Uterus (tissue), 4 donors: ENCODE measurements at places on chromosomes 5 and 9.

- H3K27ac ChIP-seq, result no peak overlapping the region
- no peaks in the 10 kb centered on the region for H3K27me3 ChIP-seq
- H3K4me3 ChIP-seq, result no peak overlapping the region
- DNase-seq, result no peak
These were observed 105.3 kb downstream of the UBAP2 start for GRCh38 chr9:33943389-33943788.

GRCh38 chr9:120735415-120736126 is 21.3 kb upstream of the MEGF9 start:
- H3K27ac ChIP-seq, result no peak overlapping the region
- no peaks in the 10 kb centered on the region for H3K4me1 ChIP-seq
- no peak overlapping the region for H3K4me3 ChIP-seq
- no peaks in the 10 kb centered on the region for H3K27me3 ChIP-seq

- H3K4me3 ChIP-seq, result no peak overlapping the region
- no peaks in the 10 kb centered on the region for H3K27me3 ChIP-seq
- H3K27ac ChIP-seq, result no peak overlapping the region
- no peak for DNase-seq
- no peaks in the 10 kb centered on the region for H3K36me3 ChIP-seq
- no peaks in the 10 kb centered on the region for H3K4me1 ChIP-seq
These were observed 14.2 kb upstream of the AGGF1 start for GRCh38 chr5:77015938-77016569.

GRCh38 chr5:143101725-143102386 is 301.6 kb downstream of the NR3C1 start:
- H3K4me3 ChIP-seq, result no peak overlapping the region
- DNase-seq, result no peak
- H3K4me1 ChIP-seq, result no peaks in the 10 kb centered on the region
- no peaks in the 10 kb centered on the region for H3K27me3 ChIP-seq
- no peak overlapping the region for H3K27ac ChIP-seq

DNA sequence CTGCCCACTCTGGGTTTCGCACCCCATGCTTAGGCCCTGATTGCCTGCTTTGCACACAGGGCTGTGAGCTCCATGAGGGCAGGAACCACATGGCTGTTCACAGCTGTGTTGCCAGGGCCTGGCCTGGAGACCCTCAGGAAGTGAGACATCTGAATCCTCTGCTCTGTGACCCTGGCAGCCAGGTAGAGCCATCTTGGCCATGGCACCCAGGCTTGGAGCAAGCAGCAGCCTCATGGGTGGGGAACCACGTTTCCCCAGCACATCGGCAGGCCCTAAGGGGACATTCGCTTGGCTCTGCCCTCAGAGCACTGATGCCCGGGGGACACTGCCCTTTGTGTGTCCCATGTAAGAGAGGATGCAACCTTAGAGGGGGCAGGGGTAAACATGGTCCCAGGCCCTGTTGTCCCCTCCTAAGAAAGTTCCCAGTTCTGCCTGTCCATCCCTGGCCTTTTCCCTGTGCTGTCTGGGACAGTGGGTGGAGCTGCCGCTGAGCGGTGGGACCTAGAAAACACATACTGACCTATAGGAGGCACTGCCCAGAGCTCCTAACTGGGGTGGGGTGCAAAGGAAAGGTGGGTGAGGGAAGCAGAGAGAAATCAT is 144.1 kb upstream of the IER5L start:
- H3K27ac ChIP-seq, result peak overlapping the region; percentile 99
- H3K4me3 ChIP-seq, result no peak overlapping the region
- peaks cover 16% of the 10 kb centered on the region for H3K4me1 ChIP-seq
- H3K27me3 ChIP-seq, result no peaks in the 10 kb centered on the region

DNA sequence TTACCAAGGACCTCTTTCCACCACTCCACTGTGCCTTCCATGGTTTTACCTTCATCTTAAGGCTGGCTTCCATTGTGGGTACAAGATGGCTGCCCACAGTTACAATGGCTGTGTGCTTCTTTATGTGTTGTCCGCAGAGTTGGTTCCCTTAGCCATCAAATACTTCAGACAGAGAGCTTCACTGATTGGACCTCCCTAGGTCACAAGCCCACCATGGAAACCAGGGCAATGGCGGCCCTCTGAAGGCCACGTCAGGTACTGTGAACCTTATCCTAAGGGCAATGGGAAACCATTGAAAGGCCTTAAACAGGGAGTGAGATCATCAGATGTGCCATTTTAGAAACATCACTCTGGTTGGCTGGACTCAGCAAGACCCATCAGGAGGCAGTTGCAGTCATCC is 2.9 kb upstream of the ARHGEF39 start:
- DNase-seq, result no peak
- no peaks in the 10 kb centered on the region for H3K27me3 ChIP-seq
- H3K4me3 ChIP-seq, result no peak overlapping the region
- H3K4me1 ChIP-seq, result no peaks in the 10 kb centered on the region
- no peaks in the 10 kb centered on the region for H3K36me3 ChIP-seq

DNA sequence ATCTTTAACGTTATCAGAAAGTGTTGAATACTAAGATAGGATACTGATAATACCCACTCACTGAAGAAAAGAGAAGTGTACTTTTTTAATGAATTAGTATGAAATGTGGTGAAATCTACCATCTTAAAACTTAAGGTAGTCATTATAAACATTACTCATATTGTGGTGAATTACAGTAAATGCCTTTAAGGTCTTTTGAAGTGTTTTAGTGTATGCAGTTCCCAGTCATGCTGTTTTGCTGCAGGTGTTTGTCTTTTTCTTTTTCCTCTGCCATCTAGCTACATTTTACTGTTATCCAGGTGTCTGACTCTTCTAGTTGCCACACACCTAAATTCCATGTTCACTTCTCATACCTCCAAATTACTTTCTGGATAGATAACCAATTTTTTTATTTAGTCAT is 72.6 kb downstream of the ERMP1 start:
- H3K4me3 ChIP-seq, result no peak overlapping the region
- no peaks in the 10 kb centered on the region for H3K4me1 ChIP-seq
- no peaks in the 10 kb centered on the region for H3K36me3 ChIP-seq
- no peak overlapping the region for H3K27ac ChIP-seq

DNA sequence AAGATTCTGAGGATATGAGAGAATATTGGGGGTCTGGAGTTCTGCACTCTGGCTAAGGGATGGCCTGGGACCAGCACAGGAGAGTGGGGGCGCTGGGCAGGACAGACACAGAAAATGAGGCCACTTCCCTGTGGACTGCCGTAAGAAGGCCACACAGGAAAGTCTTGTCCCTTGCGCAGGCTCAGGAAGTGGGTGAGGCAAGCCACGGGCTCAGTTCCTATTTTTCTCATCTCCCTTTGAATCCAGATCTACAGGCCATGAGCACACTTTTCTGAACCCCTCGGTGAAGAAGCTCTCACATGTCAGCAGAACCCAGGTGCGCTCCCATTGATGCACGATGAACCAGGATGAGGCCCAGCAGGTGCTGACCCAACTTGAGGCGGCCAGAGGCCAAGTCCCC is 207.4 kb downstream of the AGTPBP1 start:
- H3K27ac ChIP-seq, result no peak overlapping the region
- no peak overlapping the region for H3K4me3 ChIP-seq
- no peak for DNase-seq
- H3K4me1 ChIP-seq, result no peaks in the 10 kb centered on the region

DNA sequence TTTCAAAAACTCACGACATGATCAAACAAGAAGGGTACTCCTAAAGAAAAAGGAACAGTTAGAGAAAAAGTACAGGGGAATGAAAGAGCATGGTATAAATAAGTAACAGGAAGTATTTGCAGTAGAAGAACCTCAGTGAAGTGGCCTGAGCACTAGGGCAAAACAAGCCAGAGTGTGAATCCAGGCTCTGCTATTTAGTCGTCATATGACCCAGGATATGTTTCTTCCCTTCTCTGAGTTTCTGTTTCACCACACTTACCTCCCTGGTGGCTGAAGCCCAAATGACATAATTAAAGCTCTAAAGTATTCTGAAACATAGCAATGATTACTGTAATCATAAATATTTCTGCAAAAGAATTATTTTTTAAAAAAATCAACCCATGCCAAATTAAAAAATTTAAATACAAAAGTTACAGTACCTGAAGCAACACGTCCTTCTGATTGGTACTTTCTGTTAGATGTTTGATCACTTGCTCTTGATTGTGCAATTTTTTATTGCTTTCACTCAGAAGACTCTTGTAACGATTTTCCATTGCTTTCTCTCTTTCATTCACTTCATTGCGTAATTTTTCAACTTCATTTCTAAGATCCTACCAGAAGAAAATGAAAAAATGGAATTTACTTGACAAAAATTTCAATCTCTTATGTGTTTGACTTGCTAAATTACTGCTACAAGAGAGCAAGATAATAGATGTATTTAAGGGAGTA is 88.9 kb downstream of the CDK5RAP2 start:
- H3K27me3 ChIP-seq, result no peaks in the 10 kb centered on the region
- DNase-seq, result no peak
- no peak overlapping the region for H3K27ac ChIP-seq
- H3K36me3 ChIP-seq, result no peaks in the 10 kb centered on the region

GRCh38 chr9:105385381-105385985 is 62.4 kb upstream of the FSD1L start:
- peak overlapping the region; percentile 26 for H3K4me3 ChIP-seq
- H3K4me1 ChIP-seq, result no peaks in the 10 kb centered on the region
- H3K27me3 ChIP-seq, result no peaks in the 10 kb centered on the region

DNA sequence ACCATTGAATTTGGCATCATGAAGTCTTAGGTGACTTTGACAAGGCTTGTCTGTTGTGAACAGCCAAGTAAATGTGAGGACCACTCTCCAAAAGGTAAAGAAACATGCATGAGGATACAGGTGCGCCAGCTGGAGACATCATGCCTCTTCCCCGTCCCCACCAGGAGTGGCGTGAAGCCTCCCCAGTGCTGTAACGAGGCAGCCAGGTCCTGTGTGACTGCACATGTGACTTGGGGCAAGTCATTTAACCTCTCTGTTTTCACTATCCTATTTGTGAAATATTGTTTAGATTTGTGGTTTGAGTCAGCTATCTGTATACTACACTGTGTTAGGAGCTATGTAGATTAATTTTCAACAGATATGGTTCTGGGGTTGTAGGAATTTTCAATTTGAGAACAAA is 65.0 kb downstream of the DOCK8 start:
- DNase-seq, result no peak
- no peaks in the 10 kb centered on the region for H3K4me1 ChIP-seq
- no peak overlapping the region for H3K4me3 ChIP-seq
- H3K27me3 ChIP-seq, result no peaks in the 10 kb centered on the region
- H3K36me3 ChIP-seq, result no peaks in the 10 kb centered on the region

GRCh38 chr5:148938522-148938882 is 112.1 kb downstream of the ADRB2 start:
- H3K27ac ChIP-seq, result no peak overlapping the region
- no peak for DNase-seq
- no peak overlapping the region for H3K4me3 ChIP-seq
- no peaks in the 10 kb centered on the region for H3K36me3 ChIP-seq
- H3K4me1 ChIP-seq, result no peaks in the 10 kb centered on the region

DNA sequence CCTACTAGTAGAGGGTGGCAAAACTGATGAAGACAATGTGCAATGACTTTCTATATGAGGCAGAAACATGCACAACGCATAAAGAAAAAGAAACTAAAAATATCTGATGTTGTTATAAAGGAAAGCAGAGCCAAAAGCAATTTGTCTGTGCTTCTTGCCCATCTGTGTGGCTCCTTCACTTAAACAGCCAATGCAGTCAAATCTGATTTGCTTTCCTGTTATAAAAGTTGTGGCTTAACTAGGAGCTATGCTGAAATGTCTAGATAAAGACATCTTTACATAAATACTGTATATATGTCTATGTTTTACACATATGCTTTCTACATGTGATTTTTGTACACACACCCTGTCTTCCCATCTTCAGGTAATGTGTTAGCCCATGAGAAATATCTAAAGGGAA is 508.2 kb downstream of the CETN3 start:
- H3K27ac ChIP-seq, result peak overlapping the region; percentile 46
- no peaks in the 10 kb centered on the region for H3K36me3 ChIP-seq
- H3K27me3 ChIP-seq, result no peaks in the 10 kb centered on the region
- H3K4me1 ChIP-seq, result no peaks in the 10 kb centered on the region
- DNase-seq, result no peak
- H3K4me3 ChIP-seq, result no peak overlapping the region

GRCh38 chr5:137758121-137758520 is 4.0 kb upstream of the HNRNPA0 start:
- H3K27me3 ChIP-seq, result no peaks in the 10 kb centered on the region
- H3K27ac ChIP-seq, result no peak overlapping the region
- H3K36me3 ChIP-seq, result no peaks in the 10 kb centered on the region
- H3K4me1 ChIP-seq, result no peaks in the 10 kb centered on the region
- no peak for DNase-seq
- H3K4me3 ChIP-seq, result no peak overlapping the region

DNA sequence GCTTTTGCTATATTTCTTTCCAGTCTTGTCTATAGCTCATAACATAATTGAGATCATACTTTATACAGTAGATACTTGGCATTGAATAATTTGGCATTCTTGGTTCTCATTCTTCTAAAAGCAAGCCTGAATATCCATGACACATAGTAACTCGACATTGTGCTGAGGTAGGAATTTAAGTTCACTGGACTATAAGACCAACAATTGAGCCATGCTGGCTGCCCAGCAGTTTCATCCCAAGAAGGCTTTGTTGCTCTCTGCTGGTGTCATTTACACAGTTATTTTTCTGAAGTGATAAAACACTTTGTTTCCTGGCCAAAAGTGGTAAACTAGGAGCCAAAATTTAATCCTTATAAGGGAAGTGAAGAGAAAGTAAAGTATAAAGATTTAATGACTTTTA is 192.0 kb downstream of the ADAMTSL1 start:
- no peak overlapping the region for H3K4me3 ChIP-seq
- H3K27ac ChIP-seq, result no peak overlapping the region
- no peaks in the 10 kb centered on the region for H3K4me1 ChIP-seq

DNA sequence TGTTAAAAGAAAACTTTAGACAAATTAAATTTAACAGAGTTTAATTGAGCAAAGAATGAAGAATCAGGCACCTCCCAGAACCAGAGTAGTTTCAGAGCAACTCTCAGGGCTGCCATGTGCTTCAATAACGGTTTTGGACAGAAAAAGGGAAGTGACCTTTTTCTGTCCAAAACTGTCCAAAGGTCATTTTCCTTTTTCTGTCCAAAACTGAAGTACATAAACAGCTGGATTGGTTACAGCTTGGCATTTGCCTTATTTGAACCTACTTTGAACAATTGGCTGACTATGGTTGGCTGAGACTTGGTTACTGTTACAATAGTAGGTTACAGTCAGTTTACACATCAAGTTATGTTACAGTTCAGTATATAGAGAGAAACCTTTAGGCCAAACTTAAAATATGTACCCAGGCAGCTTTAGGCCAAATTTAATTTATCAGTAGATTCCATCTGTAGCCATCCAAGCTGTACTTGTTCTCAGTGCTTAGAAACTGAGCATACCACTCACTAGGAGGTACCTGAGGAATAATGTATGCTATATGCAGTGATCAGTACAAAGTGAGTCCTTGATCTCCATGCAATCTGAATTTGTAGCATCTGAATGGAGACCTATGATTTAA is 44.0 kb downstream of the C9orf85 start:
- H3K27me3 ChIP-seq, result no peaks in the 10 kb centered on the region
- H3K27ac ChIP-seq, result no peak overlapping the region
- H3K4me3 ChIP-seq, result no peak overlapping the region
- no peak for DNase-seq
- H3K4me1 ChIP-seq, result no peaks in the 10 kb centered on the region
- no peaks in the 10 kb centered on the region for H3K36me3 ChIP-seq
